ENCODE measurements at places on chromosomes 1 and 21.

DNA sequence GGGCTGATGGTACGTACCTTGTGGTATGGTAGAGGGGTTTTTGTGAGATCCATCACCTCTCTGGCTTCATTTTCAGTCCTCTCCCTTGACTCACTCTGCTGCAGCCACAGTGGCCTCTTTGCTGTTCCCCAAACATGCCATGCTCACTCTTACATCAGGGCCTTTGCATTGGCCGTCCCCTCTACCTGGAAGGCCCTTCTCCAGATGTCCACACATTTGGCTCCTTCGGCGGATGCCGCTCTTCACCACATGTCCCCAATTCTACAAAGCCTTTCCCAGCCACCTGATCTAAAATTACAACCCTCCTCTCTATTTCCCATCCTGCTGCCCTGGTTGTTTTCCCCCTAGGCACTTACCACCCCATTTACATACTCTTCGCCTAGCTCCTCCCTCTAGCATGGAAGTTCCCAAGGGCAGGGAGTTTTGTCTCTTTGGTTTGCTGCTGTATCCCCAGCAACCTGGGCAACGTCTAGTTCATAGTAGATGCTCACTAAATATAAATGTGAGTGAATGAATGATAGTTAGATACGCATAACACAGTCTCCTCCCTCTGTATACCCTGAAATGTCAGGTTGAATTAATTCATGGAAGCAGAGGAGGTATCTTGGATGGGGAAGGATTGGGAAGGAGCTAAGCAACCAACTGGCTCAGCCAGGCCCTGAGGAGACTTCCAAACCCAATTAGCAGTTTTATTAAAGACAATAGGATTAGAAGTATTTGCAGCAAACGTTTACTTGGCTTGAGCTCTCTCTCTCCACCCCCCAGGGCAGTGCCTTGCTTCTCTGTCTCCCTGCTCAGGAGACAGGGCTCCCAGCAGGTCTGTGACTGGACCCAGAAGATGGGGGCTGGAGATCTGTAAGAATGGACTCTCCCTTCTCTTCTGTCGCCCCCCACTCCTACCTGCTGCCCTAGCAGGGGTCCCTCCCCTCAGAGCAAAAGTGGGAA, 264.2 kb downstream of the GRIK3 start:
- H3K27ac ChIP-seq = no peak overlapping the region
- H3K27me3 ChIP-seq = peaks cover 8% of the 10 kb centered on the region
- no peak overlapping the region for H3K4me3 ChIP-seq
- no peaks in the 10 kb centered on the region for H3K4me1 ChIP-seq

- H3K4me3 ChIP-seq = no peak overlapping the region
- H3K4me1 ChIP-seq = no peaks in the 10 kb centered on the region
- DNase-seq = no peak
- H3K27me3 ChIP-seq = no peaks in the 10 kb centered on the region
- no peak overlapping the region for H3K27ac ChIP-seq
These were observed 82.5 kb downstream of the EDEM3 start for GRCh38 chr1:184672013-184672726.

GRCh38 chr21:36369064-36369685, 16.0 kb upstream of the CHAF1B start:
- no peak for DNase-seq
- H3K36me3 ChIP-seq = peaks cover 44% of the 10 kb centered on the region
- H3K27ac ChIP-seq = no peak overlapping the region

GRCh38 chr1:89890085-89890752, 69.4 kb downstream of the LRRC8D start:
- H3K36me3 ChIP-seq = no peaks in the 10 kb centered on the region
- DNase-seq = peak; percentile 23
- no peaks in the 10 kb centered on the region for H3K27me3 ChIP-seq

- no peaks in the 10 kb centered on the region for H3K36me3 ChIP-seq
- peaks cover 15% of the 10 kb centered on the region for H3K27me3 ChIP-seq
- peaks cover 12% of the 10 kb centered on the region for H3K4me1 ChIP-seq
- no peak for DNase-seq
These were observed at the start of gene GPR25 for GRCh38 chr1:200872446-200873115. Gene GPR25 (plus strand): TSS chr1:200872981. CDS start chr1:200873038, 57 bp downstream.

DNA sequence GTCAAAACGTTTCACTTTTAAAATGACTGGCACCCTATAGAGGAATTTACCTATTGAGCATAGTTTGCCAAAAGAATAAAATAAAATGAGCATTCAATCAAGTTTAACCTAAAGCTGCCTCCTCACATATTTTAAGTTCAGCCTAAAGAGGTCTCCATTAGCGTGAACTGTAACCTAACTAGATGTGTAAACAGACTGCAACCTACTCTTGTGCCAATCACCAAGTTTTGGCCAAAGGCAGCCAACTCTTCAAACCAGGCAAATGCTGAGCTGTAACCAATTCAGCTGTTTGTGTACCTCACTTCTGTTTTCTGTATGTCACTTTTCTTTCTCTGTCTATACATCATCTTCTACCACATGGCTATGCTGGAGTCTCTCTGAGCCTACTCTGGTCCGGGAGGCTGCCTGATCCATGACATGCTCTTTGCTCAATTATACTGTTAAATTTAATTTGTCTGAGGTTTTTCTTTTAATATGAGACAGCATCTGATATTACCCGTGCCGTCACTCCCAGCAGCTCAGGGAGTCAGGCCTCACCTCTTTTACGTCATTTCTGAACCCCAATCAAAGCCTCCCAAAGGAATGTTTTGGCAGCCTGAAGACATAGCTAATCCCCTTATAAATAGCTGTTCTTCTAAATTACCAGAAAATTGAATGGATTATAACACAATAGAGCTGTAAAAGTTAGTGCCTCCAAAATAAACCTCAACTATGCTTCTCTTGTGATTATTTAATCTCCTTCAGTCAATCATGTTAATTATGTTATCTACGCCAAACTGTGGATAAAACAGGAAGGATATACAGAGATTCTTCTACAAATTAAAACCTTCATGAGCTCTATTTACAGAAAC, 81.0 kb upstream of the NR5A2 start:
- DNase-seq = no peak
- no peaks in the 10 kb centered on the region for H3K36me3 ChIP-seq
- H3K4me3 ChIP-seq = no peak overlapping the region

- H3K4me3 ChIP-seq = no peak overlapping the region
- H3K36me3 ChIP-seq = no peaks in the 10 kb centered on the region
- H3K4me1 ChIP-seq = peaks cover 14% of the 10 kb centered on the region
- H3K27me3 ChIP-seq = no peaks in the 10 kb centered on the region
- peak overlapping the region; percentile 38 for H3K27ac ChIP-seq
These were observed 62.7 kb downstream of the CD34 start for GRCh38 chr1:207848234-207848633.

DNA sequence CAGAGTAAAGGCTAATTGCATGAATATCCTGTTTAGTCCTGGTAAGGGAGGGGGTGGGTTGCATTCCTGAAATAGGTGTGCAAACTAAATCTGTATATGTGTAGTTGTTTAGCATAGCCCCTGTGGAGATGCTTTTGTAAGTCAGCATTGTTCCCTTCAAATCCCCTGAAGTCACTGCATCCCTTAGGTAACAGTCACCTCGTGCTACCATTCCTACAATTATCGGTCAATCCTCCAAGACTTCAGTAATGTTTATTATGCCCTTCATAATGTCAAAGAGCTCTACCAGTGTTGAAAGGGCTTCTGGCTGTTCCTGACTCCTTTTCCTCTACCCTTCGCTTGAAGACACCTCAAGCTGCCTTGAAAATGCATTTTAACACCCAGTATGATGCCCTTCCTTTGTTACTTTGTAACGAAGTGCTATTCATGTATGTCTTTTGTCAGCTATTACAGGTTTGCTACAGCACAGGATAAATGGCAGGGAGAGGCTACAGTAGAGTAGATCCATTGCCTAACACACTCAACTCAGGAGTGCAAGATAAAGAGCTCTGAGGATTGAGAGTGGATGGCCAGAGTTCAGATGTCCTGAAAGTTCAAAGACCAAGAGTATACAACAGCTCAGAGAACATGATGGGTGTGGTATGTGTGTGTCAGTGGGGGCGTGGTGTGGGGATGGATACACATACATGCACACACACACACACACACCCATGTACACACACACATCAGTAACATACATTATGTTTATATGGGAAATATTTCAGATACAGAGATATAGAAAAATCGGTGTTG, 27.4 kb upstream of the FOXD3 start:
- no peaks in the 10 kb centered on the region for H3K27me3 ChIP-seq
- no peak overlapping the region for H3K27ac ChIP-seq
- no peak for DNase-seq
- H3K4me3 ChIP-seq = no peak overlapping the region
- no peaks in the 10 kb centered on the region for H3K4me1 ChIP-seq
- H3K36me3 ChIP-seq = no peaks in the 10 kb centered on the region

DNA sequence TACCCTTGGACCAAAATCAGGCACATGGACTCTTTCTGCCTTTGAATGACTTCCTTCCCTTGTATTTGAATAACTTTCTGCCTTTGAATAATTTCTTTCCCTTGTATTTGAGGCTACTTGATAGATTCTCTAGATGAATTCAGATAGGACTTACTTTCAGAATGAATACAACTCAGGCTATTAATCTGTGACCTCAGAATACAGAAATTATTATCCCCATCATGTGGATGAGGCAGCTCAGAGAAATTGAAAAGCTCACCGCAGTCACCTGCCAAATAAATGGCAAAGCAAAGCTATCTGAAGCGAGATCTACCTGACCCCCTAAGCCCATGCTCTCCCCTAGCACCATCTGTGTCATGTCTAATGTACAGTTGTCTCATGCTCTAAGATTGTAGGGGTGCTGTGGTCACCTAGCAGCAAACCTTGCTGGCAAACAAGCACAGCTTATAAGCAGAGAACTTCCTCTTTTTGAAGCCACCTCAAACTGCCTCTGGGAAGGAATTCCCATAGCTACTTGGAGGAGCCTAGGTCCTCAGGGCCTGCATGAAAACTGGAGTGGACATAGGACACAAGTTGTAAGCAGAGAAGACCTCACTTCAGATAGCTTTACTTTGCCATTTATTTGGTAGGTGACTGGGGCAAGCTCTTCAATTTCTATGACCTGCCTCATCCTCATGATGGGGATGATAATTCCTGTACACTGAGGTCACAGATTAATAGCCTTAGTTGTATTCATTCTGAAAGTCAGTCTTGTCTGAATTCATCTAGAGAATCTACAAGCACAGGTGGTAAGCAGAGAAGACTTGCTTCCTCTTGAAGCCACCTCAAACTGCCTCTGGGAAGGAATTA, 66.1 kb downstream of the FASLG start:
- H3K27me3 ChIP-seq = no peaks in the 10 kb centered on the region
- no peak overlapping the region for H3K4me3 ChIP-seq
- no peaks in the 10 kb centered on the region for H3K4me1 ChIP-seq
- no peak overlapping the region for H3K27ac ChIP-seq
- H3K36me3 ChIP-seq = no peaks in the 10 kb centered on the region
- DNase-seq = no peak

DNA sequence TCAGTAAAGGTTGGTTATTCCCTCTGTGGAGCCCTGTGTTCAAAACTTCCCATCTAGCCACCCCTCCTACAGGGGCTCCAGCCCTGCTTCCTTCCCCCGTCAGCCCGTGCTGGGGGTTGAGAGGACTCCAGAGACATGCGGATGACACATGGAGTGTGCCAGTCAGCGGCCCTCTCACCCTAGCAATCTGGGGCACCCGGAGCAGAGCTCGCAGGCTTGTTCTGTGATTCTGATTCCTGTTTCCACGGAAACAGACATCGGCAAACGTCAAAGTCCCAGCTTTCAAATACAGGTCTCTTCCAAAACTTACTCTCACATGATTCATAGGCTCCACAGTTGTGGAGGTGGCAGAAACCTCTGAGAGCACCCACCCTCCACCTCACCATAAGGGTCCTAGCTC, 9.8 kb upstream of the SSBP3 start:
- no peak overlapping the region for H3K27ac ChIP-seq
- H3K27me3 ChIP-seq = no peaks in the 10 kb centered on the region
- H3K4me1 ChIP-seq = peaks cover 4% of the 10 kb centered on the region

- H3K27ac ChIP-seq = no peak overlapping the region
- H3K27me3 ChIP-seq = no peaks in the 10 kb centered on the region
- H3K4me3 ChIP-seq = no peak overlapping the region
- no peaks in the 10 kb centered on the region for H3K4me1 ChIP-seq
These were observed 838.2 kb upstream of the B3GALT2 start for GRCh38 chr1:194024659-194025058.

GRCh38 chr1:6180268-6180706, at the start of gene CHD5:
Gene CHD5 (minus strand): TSS chr1:6180321. CDS start chr1:6180023, 298 bp downstream.
- no peak within 1 kb of the TSS for H3K4me3 ChIP-seq
- H3K36me3 ChIP-seq = no peaks in the 10 kb centered on the region
- H3K27ac ChIP-seq = no peak within 1 kb of the TSS
- peaks cover 8% of the 10 kb centered on the region for H3K4me1 ChIP-seq
- peaks cover 15% of the 10 kb centered on the region for H3K27me3 ChIP-seq
- DNase-seq = no peak

GRCh38 chr1:58064166-58064565, 482.4 kb downstream of the OMA1 start:
- no peaks in the 10 kb centered on the region for H3K36me3 ChIP-seq
- DNase-seq = no peak
- no peak overlapping the region for H3K27ac ChIP-seq
- no peak overlapping the region for H3K4me3 ChIP-seq
- H3K4me1 ChIP-seq = no peaks in the 10 kb centered on the region

DNA sequence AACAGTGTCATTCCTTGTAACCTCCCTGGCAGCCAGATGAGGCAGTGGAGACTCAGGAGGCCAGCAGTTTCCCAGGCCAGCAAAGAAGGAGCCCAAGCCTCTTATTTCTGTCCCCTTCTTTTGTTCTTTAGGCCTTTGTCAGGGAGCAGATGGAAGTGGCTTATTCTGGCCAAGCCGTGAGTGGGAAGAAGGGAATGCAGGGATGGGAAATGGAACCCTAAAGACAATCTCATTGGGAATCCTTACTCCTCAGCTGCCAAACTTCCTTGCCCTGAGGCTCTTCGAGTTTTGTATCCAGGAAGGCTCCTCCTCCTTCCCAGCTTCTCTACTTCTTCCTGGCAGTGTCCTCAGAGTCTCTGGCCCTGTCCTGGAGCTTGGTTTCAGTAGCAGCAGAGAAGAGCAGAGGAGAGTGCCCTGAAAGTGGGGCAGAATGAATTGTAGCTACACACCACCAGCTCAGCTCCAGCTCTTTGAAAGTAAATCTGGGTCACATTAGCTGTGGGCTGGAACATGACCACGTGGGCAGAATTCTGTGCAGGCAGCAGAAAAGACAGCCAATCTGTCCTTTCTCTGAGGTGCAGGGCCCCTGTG, 63.9 kb downstream of the NDUFS5 start:
- H3K36me3 ChIP-seq = no peaks in the 10 kb centered on the region
- peaks cover 5% of the 10 kb centered on the region for H3K4me1 ChIP-seq
- H3K27ac ChIP-seq = no peak overlapping the region
- H3K27me3 ChIP-seq = no peaks in the 10 kb centered on the region
- H3K4me3 ChIP-seq = no peak overlapping the region
- DNase-seq = no peak

DNA sequence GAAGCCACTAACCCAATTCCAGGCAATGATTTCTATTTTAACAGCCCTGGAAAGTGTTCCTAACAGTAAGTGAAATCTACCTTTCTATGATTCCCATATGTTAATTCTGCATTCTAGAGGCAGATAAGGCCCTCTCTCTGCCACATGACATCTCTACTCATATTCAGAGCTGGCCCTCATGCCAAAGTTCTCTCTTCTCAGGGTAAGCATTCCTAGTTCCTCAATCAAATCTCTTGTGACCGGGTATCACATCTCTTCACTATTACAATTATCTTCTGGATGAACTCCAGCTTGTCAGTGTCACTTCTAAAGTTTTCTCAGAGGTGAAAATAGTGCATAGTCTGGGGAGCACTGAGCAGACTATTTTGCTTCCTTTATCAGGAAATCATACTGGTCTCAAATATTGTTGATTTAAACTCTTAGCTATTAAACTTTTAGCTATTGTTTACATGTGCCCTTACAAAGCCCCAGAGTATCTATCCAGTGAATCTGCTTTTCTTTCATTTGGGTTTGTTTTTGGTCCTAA, 66.4 kb upstream of the TNFSF18 start:
- H3K27ac ChIP-seq = no peak overlapping the region
- H3K4me3 ChIP-seq = no peak overlapping the region
- peaks cover 3% of the 10 kb centered on the region for H3K4me1 ChIP-seq
- H3K27me3 ChIP-seq = no peaks in the 10 kb centered on the region
